ENCODE measurements at places on chromosomes 7 and 10.
A peak's percentile ranks its signal among the peaks of the same experiment; 100 is the strongest.

DNA sequence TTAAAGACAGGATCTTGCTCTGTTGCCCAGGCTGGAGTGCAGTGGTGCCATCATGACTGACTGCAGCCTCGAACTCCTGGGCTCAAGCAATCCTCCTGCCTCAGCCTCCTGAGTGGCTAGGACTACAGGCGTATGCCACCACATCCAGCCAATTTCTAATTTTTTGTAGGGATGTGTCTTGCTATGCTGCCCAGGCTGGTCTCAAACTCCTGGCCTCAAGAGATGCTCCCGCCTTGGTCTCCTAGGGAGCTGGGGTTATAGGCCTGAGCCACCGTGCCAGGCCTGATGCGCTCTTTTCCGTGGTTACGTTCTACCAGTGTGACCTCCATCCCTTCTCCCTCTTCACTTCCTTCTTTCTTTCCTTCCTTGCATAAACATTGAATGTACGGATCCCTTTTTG is 34.2 kb upstream of the IL15RA start:
- DNase-seq: no peak

DNA sequence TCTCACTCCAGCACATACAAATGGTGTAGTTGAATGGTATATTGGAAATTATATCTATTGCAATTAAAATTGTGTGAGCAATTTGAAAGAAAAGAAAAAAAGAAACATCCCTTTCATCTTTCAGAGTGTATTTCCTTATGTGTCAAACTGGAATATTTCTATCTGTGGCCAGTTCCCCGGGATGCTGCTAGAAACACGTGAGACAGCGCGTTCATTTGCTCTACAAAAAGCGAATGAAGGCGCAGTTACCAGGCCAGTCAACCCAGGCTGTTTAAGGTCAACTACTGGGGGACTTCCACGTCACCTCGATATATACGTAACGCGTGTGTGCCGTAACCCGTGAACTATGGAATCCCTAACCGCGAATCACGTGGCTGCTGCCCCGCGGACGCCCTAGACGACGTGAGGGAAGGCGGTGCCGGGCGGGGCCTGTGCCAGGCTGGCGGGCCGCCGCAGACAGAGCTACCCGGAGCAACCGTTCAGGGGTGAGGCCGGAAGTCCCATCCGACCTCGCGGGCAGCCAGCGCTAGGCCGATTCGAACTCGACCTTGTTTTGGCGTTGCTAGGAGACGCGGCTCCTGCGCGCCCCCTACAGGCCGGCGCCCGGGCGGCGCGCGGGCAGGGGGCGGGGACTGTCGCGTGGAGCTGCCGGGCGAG is 1.1 kb upstream of the ARL4A start:
- peak; percentile 95 for DNase-seq

DNA sequence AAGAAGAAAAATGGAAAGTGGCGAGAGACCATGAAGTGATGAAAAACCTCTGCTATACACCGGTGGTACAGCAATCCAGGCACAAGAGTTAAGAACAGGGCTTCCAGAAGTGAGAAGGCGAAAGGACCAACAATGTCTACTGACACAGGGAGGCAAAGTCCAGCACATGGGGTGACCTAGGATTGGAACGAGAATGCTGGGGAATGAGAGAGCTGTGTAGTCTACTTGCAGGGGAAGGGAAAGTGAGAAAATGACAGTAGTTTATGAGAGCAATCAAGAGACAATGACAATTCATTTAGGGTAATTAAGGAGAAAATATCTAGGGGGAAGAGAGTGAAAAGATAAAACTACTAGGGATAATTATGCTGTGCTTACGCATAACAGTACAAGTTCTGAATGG is 169.2 kb downstream of the SLC25A13 start:
- no peak for DNase-seq

- DNase-seq: no peak
Measured at GRCh38 chr10:130454543-130455000, 318.4 kb downstream of the GLRX3 start.

GRCh38 chr7:91632234-91632940 is 248.1 kb downstream of the MTERF1 start:
- DNase-seq: no peak

GRCh38 chr10:79148452-79149344 is 79.9 kb downstream of the ZMIZ1 start:
- peak; percentile 90 for DNase-seq

- no peak for DNase-seq
Measured at GRCh38 chr10:6507311-6507710, 72.8 kb downstream of the PRKCQ start.

- peak; percentile 53 for DNase-seq
Measured at GRCh38 chr7:128697302-128697905, 25.3 kb downstream of the GARIN1A start.

DNA sequence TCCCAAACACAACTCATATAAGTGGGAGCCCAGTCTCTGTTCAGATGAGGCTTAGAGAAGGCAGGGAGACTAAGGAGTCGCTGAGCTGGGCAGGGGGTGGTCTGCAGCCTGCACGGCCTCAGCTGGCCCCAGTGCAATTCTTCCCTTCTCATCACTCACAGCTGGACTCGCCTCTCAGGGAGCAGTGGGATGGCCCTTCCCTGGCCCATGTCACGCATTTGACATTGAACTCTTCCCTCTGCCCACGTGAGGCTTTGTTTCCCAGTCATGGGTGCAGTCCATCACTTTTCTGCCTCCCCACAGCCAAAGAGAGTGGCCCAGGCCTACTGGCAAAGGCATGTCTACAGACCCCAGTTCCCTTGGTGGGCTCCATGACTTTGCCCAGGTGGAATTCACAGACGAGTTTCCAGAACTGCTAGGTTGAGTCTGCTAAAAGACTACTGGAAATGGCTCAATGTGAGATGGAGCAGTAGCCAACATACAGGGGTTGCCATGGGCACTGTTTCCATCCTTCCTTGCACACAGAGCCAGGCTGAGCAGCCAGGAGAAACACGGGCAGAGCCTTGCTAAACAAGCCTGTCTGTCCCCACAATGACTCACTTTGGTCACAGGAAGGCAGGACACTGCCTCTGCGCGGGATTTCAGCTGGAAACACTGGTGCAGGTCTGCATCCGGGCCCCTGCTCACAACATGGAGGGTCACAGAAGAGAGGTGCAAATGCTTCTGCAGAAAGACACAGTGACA is 90.1 kb downstream of the OAT start:
- DNase-seq: no peak

DNA sequence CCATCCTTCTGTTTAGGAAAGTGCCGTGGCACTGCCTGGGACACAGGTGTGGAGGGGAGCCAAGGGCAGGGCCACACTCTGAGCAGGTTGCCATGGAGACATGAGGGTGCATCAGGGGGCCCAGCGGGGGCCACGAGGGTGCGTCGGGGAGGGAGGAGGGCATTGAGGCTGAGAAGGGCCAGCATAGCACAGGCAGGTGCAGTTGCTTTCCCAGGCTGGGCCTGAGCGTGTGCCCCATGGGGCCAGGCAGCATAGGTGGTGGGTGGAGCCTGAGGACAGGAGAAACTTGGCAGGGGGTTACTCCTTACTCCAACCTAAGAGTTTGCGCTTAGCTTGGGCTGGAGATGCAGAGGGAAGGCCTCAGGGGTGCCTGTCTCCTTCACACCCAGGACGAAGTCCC is 15.2 kb downstream of the YKT6 start:
- DNase-seq: no peak

DNA sequence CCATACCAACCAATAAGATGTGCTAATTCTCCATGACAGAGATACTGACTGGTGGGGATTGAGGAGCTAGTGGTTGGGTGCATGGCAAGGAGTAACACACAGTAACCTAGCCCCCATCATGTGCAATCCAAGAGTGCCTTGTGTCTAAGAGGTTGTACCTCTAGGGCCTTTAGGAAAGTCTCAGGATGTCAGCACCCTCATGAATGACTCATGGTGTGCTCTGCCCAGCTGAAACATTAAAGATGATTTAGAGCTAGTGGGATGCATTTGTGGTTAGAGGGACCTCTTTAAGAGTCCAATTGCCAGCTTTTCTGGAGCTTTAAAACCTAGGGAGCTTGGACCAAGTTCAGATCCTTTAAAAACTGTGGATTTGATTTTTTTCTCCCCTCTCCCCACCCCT is 181.1 kb downstream of the HERPUD2 start:
- no peak for DNase-seq

- DNase-seq: no peak
Measured at GRCh38 chr10:91340613-91341362, 69.4 kb upstream of the HECTD2 start.

- peak; percentile 51 for DNase-seq
Measured at GRCh38 chr10:28991333-28992270, 297.3 kb upstream of the LYZL1 start.

- no peak for DNase-seq
Measured at GRCh38 chr7:131285556-131285955, 42.1 kb upstream of the MKLN1 start.

- no peak for DNase-seq
Measured at GRCh38 chr10:48589266-48589665, 15.6 kb downstream of the ARHGAP22 start.

DNA sequence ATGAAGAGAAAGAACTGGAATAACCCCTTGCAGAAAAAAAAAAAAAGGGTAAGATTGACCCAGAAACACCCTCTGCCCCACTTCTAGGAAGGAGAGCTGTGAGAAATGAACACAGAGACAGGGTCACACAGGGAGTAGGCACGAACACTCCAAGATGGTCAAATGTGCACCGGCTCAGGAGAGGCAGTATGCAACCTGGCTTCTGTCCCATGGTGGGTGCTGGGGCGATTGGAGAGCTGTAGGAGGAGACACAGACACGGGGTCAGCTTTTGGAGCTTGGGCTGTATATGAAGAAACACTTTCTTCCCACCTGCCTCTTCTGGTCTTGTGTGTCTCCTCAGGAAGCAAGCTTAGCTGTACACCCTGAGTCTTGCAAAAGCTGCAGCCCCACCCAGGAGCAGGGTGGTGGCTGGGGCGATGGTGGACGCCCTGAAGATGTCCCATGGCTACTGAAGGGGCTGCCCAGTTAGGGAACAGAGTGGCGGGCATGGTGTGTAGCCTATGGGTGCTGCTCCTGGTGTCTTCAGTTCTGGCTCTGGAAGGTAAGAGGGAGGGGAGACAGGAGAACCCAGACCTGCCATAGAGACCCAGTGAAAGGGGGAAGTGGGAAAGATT is 8.0 kb downstream of the EPHB6 start:
- DNase-seq: no peak

DNA sequence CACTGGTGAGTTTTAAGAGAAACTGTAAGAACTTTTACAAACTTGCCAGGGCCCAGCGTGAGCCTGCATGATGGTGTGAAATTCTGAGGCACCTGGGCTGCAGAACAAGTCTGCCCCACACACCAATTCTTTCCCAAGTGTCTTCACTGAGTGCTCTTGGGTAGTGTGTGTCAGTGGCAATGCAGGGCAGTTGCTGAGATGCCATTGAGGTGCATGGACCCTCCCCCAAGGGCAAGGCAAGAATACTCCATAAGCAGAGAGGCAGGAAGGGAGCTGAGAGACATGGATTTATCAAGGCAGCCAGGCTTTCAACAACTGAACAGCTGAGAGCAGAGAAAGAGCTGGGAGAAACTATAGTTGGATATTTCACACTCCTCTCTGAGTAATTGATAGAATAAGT is 801.2 kb downstream of the GRID1 start:
- DNase-seq: no peak

DNA sequence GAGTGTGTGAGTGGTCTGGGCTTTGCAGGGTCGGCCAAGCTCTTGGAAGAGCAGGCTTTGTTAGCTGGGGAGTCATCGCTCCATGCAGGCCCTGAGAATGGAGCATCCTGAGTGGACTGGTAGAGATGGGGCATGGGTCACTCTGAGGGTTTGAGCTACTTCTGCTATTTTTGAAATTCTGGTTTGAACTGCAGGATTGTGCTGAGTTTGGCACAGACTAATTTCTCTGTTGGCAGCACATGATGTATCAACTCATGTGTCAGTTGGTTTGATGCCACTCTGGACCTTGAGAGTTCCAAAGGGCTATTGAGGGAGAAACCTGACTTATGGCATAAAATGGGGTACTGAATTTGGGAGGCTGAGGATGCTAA is 56.3 kb downstream of the LRMDA start:
- DNase-seq: no peak

GRCh38 chr7:153170287-153170686 is 410.7 kb downstream of the ACTR3B start:
- no peak for DNase-seq

- no peak for DNase-seq
Measured at GRCh38 chr7:36300696-36301350, 88.8 kb upstream of the ANLN start.

DNA sequence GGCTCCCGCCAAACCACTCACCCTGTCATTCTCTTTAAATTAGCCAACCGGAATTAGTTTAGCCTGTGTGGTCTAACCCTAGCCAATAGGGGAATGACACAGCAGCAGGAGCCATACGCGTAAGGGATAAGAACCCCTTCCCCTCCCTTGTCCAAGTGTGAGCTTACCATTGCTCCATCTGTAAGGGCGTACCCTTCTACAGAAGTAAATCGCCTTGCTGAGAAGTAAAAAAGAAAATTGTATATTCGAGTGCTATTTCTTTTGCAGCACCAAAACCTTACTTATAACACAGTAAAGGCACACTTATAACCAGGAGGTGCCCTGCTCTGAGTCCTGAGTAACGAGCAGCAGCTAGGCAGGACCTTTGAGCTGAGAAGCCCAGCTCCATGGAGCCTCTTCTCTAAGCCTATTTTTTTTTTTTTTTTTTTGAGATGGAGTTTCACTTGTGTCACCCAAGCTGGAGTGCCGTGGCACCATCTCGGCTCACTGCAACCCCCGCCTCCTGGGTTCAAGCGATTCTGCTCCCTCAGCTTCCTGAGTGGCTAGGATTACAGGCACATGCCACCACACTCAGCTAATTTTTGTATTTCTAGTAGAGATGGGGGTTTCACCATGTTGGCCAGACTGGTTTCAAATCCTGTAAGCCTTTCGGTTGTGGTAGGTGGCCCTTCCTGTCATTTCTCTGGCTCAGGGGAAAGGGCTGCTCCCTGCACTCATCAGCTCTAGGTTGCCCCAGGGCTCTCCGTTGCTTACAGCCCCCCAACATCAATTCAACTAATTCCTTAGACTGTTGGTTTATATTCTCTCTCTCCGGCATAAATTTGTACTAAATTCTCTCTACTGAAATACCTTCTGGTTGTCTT is 73.3 kb downstream of the NSUN6 start:
- DNase-seq: no peak

- DNase-seq: no peak
Measured at GRCh38 chr7:70390251-70390650, 741.7 kb upstream of the GALNT17 start.

DNA sequence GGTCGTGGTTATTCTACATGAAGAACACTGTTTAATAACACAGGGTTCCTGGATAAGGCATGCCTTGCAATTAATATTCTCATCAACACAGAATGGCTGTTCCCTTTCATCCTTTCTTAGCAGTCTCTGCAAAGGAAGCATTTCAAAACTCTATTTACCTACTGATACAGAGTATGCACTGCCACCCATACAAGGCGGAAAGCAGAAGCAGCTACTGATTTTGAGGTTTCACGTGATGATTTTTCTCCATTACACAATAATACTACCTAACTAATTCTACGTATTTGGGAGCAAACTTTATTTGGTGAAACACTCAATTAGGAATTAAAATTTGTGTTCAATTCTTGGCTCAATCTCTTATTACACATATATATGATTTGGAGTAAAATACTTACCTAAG is 43.0 kb upstream of the COL1A2 start:
- DNase-seq: no peak

Data from hematopoietic multipotent progenitor cell treated with erythropoietin and hydrocortisone succinate and interleukin-3 and kit ligand, for 8 days (in vitro differentiated cells).